Articular chondrocyte of knee joint (primary cell): ENCODE measurements at places on chromosomes 3 and 15. TPM values are rescaled to one million over a fixed set of nuclear protein-coding genes. Genes with fewer than 3 reads are reported as not detected.

The CHL1 gene
- total RNA-seq, result not detected in 2 replicates

The SLC12A1 gene
- total RNA-seq, result not detected in 2 replicates

The NUP210 gene
- total RNA-seq, result 0.26 and 0.32 TPM in 2 replicates

The DLEC1 gene
- total RNA-seq, result 0.26 and 0.54 TPM in 2 replicates

The MCF2L2 gene
- 0.65 and 1.0 TPM in 2 replicates for total RNA-seq

The ALPK3 gene
- total RNA-seq, result 0.78 and 2.8 TPM in 2 replicates

The TMEM212 gene
- total RNA-seq, result not detected in 2 replicates

The RBP2 gene
- not detected in 2 replicates for total RNA-seq

The ZNF445 gene
- total RNA-seq, result 9.8 and 10.2 TPM in 2 replicates

The NAALADL2 gene
- 33.3 and 33.4 TPM in 2 replicates for total RNA-seq

The TEX264 gene
- 37.8 and 45.6 TPM in 2 replicates for total RNA-seq

The C3orf85 gene
- not detected in 2 replicates for total RNA-seq

The TMEM44 gene
- total RNA-seq, result 13.9 and 15.7 TPM in 2 replicates

The SH3GL3 gene
- 0.65 TPM in 1 of 2 replicates, not detected in the other for total RNA-seq

The SNURF gene
- total RNA-seq, result 11.4 and 11.7 TPM in 2 replicates

The PPP1R14D gene
- not detected in 2 replicates for total RNA-seq

The CCR8 gene
- not detected in 2 replicates for total RNA-seq

The ALS2CL gene
- total RNA-seq, result 4.9 and 6.8 TPM in 2 replicates

The RTP3 gene
- not detected in 2 replicates for total RNA-seq

The ZNF860 gene
- 1.8 and 2.8 TPM in 2 replicates for total RNA-seq

The TNFAIP8L3 gene
- 3.0 and 5.9 TPM in 2 replicates for total RNA-seq

The UPK1B gene
- total RNA-seq, result under 0.01 and 0.43 TPM in 2 replicates

The IFT122 gene
- 31.5 and 35.1 TPM in 2 replicates for total RNA-seq

The ILDR1 gene
- total RNA-seq, result not detected in 2 replicates

The HRG gene
- total RNA-seq, result not detected in 2 replicates
